Stimulated activated CD4-positive, alpha-beta T cell treated with anti-CD3 and anti-CD28 coated beads, Interleukin-4, amount 100 ng/mL, for 4 hours (primary cell): ENCODE measurements at places on chromosomes 5 and 9.

- DNase-seq = no peak
Observed at GRCh38 chr5:32572778-32573480, 12.4 kb upstream of the SUB1 start.

- DNase-seq = no peak
Observed at GRCh38 chr5:171743436-171744076, 42.1 kb upstream of the SMIM23 start.

- DNase-seq = no peak
Observed at GRCh38 chr5:120098426-120098825, 365.7 kb upstream of the PRR16 start.

DNA sequence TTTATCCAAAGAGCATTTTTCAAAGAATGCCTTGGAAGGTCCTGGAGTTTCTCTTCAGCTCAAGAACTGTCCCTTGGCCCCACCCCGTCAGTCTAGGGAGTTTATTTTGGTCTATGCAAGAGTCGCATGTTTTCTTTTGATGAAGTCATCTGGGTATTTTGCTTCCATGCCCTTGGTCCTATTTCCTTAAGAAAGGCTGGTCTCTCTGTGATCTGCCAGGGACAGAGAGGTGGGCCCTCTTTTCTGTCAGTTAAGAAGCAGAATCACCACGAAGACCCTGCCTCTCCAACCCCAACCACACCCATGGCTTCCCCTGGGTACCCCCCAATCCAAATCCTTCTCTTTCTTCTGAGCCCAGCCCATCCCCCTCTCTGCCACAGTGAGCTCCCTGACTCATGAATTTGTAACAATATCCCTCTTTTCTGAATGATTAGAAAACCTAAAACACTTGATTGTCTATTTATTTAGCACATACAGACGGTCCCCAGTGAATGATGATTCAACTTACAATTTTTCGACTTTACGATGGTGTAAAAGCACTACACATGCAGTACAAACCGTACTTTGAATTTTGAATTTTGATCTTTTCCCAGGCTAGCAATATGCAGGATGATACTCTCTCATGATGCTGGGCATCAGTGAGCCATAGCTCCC is 163.5 kb upstream of the ADRA1B start:
- DNase-seq = no peak

DNA sequence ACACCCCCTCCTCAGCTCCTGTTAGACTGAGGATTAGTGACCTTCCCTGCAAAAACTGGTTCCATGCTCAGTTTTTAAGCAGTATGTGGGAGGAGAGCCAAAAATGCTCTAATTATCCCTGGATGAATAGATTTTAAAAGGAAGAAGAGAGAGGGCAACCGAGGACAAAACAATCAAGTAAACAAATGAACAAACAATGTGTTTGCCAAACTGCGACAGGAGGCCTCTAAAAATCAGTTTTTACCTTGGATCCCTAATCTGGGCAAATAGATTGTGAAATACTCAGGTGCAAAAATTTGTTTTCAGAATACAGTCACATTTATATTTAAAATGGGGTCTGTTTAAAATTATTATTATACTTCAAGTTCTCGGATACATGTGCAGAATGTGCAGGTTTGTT is 8.5 kb downstream of the TAL2 start:
- DNase-seq = no peak
